NCI-H1092 treated with DMSO at 0.1 percent for 48 hours (cell line): ENCODE measurements at places on chromosomes 1 and 21.

- no peak for DNase-seq
These were observed 16.9 kb upstream of the IGFN1 start for GRCh38 chr1:201173736-201174135.

DNA sequence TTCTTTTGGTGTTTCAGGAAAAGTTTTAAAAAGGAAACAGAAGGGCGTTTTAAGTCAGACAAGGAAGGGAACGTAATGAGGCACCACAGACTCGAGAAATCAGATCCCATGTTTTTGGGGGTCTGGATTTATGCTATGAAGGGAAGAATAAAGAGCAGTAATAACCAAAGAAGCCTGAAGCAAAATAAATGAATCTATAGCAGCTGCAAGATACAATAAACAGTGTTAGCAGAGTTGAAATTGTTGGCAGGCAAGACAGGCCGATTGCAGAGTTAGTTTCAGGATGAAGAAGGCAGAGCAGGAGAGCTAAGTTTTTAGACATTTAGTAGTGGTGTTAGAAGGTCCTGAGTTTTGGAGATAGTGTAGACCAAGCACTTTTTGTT lies 425 bp downstream of the DDR2 start:
- no peak for DNase-seq

GRCh38 chr1:116321766-116322175 lies 51.3 kb upstream of the ATP1A1 start:
- peak; percentile 39 for DNase-seq

DNA sequence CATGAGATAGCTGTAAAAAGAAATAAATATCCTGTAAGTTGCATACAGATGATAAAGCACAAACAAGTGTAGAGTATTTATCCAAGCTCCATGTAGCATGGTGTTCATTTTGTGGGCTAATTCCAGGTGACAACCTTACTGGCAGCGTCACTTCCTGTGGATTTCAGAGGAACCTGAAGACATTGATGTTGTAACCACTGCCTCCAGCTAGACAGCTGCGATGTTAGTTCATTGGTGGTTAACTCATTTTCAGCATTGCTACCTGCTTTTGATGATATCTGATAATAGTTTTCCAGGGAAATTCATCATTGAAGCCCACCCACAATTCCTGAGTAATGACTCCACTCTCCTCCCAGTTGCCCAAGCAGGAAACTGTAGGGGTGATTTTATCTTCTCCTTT lies 3.0 kb downstream of the HSD3B1 start:
- no peak for DNase-seq

GRCh38 chr1:215273838-215274516 lies 191.4 kb downstream of the KCNK2 start:
- no peak for DNase-seq

DNA sequence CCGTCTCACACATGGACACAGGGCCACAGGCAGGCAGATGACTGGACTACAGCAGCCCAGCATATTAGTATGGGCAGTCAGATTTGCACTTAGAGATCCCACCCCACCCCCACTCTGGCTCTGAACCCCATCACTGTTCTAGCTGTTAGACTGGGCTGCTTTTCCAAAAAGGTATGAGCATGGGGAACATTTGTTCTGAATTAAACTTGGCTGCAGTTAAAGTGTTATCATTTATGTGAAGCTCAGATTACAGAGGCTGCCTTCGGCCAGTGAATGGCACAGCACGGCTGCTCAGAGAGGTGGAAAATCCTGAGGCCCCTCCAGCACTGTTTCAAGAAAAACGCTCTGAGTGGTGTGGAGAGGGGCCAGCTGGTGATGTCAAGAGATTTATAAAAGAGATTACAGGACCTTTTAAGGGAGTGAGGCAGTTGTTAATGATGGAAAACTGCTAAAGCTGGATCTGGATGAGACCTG lies 6.9 kb upstream of the NOS1AP start:
- peak; percentile 87 for DNase-seq

GRCh38 chr1:90712915-90713730 lies 4.0 kb downstream of the BARHL2 start:
- DNase-seq, result no peak

GRCh38 chr1:192933744-192934143 lies 124.9 kb downstream of the RGS2 start:
- DNase-seq, result no peak

- no peak for DNase-seq
These were observed 54.3 kb upstream of the SH3GLB1 start for GRCh38 chr1:86650065-86650464.

DNA sequence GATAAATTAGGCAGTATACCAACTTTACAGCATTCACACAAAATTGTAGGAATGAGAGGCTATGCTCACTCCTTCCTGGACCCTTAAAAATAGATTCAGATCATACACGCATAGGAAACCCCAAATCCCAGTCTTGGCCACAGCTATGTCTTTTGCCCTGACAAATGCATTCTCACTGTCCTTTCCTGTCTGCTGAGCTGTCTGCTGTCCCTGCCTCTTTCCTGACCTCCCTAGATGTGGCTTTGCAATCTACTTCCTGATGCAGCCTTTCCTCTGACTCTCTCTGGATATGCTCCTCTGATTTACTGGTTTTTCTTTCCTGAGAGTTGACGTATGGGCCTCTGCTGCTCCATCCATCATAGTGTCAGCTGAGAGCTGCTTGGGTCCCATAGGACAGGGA lies 59.8 kb upstream of the SLC35F3 start:
- no peak for DNase-seq

DNA sequence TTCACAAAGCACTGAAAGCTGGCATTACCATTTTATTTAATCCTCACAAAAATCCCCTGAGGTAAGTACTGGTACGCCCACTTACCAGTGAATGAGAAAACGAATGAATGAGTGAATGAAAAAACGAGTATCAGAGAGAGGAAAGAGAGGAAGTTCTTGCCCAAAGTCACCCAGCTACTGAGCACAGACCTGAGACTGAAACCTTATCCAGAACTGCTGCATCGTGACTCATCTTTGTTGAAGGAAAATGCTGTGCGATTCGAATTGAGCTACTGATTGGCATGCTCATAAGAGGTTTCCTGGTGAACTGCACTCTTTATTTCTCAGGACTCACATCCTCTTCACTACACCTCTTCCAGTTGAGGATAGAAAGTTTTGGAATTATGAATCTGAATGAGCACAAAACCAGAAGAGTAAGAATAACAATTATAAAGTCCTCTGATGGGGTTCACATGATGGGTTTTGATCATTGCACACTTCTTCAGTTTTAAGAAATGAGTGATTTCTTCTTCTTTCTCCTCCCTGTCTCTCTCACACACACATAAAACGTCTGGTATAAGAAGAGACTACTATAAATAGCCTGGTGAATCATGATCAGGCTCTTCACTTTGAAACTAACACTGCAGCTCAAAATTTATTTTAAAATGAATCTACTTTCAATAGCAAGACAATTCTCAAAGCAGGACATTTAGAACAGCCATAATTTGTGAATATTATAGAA lies 32.1 kb downstream of the IL12RB2 start:
- DNase-seq, result no peak

DNA sequence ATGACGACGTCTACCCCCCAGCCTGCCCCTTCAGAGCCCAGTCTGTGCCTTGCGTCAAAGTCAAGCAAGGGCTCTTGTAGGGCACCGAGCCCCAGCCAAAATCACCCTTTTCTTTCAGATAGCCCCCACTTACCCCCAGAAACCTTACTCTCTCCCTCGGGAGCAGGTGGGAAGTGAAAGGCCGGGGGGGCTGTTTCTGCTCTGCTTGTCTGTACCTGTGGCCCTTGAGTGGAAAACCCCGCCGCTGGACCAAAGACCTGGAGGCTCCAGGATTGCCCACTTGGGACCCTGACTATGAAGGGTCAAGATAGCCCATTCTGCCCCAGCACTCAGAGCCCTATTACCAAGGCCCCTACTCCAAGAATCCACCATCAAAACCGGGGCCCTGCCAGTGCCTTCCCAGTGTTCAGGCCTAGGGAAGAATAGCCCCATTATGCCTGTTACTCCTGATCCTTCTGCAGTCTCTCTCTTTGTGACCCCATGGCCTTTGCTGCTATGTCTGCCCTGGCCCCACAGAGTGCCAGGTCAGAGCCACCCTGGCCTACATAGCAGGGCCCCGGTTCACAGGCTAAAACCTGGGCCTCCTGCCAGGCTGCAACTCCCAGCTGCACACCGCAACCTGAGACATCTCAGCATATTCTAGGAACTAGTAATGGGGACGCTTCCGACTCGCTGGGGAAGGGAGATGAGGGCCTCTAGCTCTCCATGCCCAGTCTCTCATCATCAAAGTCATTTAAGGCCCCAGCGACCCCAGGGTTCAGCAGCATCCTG lies 22.2 kb upstream of the HPDL start:
- peak; percentile 25 for DNase-seq

- no peak for DNase-seq
These were observed 450.7 kb downstream of the CAMTA1 start for GRCh38 chr1:7235871-7236517.

GRCh38 chr1:84363019-84363418 lies 35.3 kb upstream of the DNASE2B start:
- peak; percentile 57 for DNase-seq

DNA sequence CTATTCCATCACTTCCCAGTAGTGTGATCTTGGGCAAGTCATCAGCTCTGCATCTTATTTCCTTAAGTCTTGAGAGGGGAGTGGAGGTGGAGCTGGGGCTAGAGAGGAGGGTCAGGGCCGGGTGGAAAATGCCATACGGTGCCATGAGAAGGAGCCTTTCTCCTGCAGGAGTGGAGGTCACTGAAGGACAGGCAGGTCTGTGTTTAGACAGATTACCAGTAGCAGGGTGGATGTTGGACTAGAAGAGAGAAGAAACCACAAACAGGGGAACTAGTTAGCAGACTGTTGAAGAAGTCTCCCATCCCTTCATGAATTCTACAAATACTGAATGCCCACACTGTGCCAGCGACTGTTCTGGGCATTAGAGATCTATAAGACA lies 13.9 kb upstream of the CPT2 start:
- no peak for DNase-seq

DNA sequence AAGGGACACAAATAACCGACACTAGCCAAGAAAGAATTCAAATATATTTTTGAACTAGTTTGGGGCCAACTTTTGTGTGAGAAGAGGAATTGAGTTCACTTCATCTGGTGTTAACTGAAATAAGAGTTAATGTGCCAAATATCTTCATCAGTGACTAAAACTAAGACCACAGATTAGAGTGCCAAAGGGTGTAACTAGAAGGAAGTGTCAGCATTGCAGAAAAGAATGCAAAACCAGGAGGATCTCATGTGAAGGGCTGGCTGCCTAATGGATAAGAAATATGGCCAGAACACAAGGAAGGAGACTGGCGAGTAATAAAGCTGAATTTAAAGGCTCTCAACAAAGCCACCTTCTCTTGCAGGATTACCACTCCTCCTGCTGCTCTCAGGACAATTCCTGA lies 61.8 kb upstream of the LRRC8D start:
- no peak for DNase-seq

- DNase-seq, result no peak
These were observed 34.6 kb upstream of the NID1 start for GRCh38 chr1:236099355-236099974.

- no peak for DNase-seq
These were observed 6.1 kb downstream of the SMG5 start for GRCh38 chr1:156276532-156276931.

GRCh38 chr1:50027794-50028193 lies 4.0 kb upstream of the AGBL4 start:
- DNase-seq, result no peak

DNA sequence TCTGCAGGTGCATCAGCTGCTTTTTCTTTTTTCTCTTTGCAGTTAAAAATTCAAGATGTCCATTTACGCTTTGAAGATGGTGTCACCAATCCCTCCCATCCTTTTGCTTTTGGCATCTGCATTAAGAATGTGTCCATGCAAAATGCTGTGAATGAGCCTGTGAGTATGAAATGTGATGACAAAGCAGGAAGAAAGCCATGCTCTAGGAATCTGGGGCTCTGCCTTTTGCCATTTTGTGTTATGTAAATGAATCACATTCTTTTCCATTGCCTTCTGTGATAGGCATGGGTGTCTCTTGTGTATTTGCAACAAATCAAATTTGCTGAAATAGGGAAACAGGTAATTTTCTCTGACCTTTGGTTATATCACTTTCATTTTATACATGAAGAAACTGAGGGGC lies 19.4 kb downstream of the VPS13D start:
- no peak for DNase-seq

- no peak for DNase-seq
These were observed 5.8 kb upstream of the SPATC1L start for GRCh38 chr21:46189959-46190490.

DNA sequence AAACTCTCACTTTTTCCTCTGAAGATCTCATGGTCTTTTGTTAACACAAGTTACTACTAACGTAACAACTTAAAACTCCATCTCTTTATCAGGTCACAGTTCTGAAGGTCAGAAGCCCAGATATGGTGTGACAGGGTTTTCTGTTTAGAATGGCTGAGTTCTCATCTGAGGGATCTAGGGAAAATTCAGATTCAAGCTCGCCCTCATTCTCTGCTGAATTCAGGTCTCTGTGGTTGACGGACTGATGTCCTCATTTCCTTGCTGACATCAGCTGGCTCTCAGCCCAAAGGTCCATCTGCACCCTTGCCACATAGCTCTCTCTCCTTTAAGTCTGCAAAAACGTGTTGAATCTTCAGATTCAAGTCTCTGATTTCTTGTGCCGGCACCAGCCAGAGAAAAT lies 6.1 kb upstream of the NTPCR start:
- DNase-seq, result no peak

- DNase-seq, result no peak
These were observed 20.8 kb downstream of the TNNT2 start for GRCh38 chr1:201356701-201357100.

GRCh38 chr1:246680696-246681130 lies 43.5 kb upstream of the SCCPDH start:
- peak; percentile 9 for DNase-seq

DNA sequence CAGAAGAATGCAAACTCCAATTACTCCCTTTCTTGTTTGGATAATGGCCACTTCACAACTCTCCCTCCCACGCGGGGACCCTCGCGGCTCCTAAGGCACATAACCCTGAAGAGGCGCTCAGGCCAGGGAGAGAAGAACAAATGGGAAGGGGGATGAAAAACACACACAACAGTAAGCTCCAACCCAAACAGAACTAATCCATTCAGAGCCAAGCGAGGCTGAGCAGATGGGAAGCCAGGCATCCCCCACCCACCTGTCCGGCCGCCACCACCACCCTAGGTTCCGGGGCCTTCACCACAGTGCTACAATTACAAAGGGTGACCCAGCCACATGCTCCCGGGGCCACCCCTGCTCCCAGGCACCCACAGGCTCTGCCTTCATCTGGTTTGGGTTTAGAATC lies 101.5 kb downstream of the MRPL37 start:
- no peak for DNase-seq

GRCh38 chr1:54376430-54377039 lies 29.7 kb downstream of the SSBP3 start:
- DNase-seq, result no peak

DNA sequence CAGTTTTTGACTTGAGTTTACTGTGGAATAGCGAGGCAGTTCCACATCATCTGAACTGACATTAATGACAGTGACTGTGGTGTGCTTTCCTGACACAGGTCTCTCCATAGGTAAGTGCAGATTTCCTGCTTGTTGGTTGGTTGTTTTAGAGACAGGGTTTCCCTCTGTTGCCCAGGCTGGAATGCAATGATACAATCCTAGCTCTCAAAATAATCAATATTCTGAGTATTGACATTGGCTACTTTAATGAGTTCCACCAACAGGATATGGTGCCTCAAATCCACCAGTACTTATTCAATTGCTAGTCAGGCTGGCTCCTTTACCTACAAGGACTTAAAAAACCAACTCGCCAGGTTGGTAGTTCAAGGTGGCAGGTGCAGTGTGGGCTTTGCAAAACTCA lies 63.8 kb downstream of the CLSTN1 start:
- no peak for DNase-seq
